Fibroblast of skin of abdomen (primary cell): ENCODE measurements at places on chromosomes 4 and X.

DNA sequence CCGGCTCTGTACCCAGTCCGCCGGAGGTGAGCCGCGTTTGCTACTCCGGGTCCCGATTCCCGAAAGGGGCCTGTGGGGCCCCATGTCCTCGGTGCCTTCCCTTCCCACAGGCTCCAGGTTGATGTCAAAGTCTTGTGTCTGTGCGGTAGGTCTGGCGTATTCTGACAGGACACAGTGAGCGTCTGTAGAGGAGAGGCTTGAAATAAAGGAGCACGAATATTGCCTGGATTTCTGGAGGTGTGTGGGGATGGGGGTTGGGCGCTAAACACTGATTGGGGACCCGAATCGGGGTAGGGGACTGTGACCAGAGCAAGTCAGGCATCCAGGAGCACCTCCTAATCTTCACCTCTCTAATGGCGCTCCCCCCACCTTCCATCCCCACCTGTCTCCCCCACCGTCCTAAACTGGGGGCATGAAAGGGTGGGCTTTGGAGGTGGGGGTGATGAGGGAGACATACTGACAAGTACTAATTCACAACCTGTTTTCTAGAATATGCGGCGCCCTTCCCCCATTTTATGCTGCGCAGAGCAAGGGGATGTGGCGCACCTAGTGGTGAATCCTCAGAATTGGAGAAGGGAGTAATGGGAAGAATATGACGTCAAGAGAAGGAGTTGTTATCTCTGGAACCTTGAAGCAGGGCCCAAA, 855 bp downstream of the GPRASP2 start:
- peak; percentile 43 for DNase-seq

- peak; percentile 23 for DNase-seq
These were observed 231.7 kb downstream of the HS3ST1 start for GRCh38 chr4:11196927-11197522.

- DNase-seq, result peak; percentile 34
These were observed 41.5 kb downstream of the TNIP3 start for GRCh38 chr4:121122661-121123060.

- no peak for DNase-seq
These were observed 11.3 kb downstream of the SLC38A5 start for GRCh38 chrX:48458711-48459110.

DNA sequence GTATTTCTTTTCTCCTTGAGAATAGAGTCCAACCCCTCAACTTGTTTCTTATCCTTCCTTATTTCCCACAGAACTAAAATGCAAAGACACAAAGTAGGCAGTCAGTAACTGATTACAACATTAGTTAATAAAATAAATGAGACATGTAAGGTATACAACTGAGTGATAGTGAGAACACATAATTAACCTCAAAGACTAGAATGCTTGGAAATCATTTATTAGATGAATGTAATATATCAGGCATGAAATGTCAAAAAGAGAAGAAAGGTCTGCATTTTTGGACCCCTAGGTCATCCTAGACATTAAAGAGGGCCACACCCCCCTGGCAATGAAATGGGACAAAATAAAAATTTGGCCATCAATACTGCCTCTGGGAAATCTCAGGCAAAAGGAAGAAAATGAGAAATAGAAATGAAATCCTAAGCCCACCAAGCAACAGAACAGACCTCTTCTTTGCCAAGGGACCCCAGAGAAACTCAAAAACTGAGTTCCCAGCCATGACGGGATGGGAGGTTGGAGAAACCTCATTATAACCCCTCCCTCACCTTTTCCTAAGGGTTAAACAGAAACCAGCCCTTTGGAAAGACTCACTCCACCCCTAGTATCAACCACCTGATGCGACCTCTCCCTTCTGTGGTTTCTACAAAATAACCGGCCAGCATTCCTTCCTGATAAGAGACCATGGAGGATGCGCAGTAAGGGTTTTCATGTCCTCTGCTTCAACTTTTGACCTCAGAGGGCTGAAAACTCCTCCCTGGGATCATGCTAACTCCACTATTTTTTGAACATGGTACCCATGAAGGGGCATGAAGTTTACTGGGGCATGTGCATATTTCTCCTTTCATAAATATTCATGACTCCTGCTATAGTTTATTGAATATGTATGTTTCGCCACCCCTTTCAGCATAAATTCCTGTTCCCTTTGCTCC, 90.0 kb upstream of the EXOC1L start:
- DNase-seq, result no peak

DNA sequence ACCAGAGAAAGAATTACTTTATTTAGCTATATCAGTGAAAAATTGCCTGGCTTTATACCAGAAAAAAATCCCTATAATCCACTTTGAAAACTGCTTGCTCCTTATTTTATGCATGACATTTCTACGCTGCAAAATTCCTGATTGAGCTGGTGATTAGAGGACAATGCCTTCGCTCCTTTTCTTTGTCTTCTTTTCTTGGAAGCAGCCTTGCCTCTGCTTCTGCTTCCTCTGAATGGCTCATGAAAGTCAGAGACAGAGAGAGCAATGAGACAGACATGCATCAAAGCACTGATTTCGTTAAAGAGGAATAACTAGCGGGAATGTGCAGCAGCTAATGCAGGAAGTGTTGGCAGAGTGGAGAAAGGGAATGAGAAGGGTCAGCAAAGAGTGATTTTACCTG, 294.3 kb upstream of the IGFBP7 start:
- no peak for DNase-seq

GRCh38 chr4:146278986-146279385, 64.6 kb downstream of the REELD1 start:
- DNase-seq, result no peak

DNA sequence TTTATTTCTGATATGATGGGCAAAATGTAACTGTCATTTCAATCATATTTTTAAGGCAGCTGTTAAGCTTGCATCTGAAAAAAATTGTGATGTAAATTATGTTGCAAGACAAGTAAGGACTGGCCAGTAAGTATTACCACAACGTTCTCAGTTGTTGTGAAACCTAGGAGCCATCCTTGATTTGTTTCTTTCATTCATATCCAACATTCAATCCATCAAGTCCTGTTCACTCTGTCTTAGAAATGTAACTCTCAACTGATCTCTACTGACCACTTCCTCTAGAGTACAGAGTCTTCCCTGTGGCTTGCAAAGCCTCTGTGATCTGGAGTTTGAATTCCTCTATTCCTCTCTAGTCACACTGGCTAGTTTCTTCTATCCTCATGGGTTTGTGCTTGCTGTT, 161.4 kb upstream of the MAD2L1 start:
- DNase-seq, result peak; percentile 16

DNA sequence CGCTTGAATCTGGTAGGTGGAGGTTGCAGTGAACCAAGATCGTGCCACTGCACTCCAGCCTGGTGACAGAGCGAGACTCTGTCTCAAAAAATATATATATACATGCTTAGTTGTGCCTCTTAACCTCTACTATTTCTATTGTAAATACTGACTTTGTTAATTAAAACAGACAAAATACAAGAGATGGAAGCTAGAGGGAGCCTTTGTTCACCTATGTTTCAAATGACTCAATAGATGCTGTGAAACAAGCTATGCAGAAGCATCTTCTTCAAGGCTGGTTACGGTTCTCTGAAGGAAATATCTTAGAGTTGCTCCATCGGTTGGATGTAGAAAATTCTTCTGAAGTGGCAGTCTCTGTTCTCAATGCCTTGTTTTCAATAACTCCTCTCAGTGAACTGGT, 6.2 kb downstream of the NCAPG start:
- DNase-seq, result peak; percentile 77
